H1 (cell line): ENCODE measurements at places on chromosomes 11 and 22.

DNA sequence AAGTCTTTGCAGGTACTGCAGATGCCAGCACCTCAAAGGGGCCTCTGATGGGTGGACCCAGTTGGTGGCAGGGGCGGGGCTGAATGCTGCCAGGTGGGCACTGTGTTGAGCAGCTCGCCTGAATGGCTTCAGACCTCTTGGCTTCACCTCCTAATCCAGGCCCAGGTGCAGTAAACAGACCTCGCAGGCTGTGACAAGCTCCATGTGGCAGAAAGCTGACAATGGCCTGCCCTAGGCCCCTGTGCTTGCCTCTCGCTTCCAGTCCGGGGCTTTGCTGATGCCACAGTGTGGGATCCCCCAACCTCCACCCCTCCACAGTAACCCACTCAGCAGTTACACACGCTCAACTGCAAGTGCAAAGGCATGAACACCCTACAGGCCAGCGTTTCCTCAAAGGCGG, 9.4 kb downstream of the IGLL1 start:
- DNase-seq, result no peak

GRCh38 chr11:88202498-88202897, 27.3 kb upstream of the RAB38 start:
- DNase-seq, result no peak

DNA sequence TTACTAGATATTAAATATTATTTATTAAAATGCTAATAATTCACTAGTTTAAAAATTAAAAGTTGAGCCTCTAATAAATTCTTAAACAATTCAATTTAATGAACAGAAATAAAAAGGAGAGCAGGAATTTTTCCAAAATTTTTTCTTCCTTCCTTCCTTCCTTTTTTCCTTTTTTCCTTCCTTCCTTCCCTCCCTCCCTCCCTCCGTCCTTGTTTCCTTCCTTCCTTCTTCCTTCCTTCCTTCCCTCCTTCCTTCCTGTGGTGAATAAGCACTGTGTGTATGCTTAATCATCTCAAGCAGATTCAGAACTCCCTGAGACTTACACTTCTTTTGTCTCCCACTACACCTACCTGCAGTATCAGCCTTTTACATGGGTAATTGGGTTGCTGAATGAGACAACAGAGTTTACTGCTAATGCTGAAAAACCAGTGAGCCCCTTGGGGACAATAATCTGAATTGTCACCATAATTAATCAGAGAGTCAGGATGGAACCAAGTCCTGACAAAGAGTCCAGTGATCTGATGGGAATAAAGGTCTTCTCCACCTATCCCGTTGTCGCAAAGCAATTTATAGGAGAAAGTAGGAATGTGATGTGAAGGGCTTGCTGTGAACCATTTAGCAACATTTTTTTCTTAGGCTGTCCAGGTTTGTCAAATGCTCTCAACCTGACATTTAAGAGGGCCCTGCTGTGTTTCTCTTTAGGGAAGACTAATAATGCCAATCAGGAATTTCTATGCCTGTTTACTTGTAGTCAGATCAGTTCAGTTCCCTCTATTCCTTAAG, 58.1 kb upstream of the CEP295 start:
- DNase-seq, result no peak

- no peak for DNase-seq
Observed at GRCh38 chr22:43109921-43110443, 568 bp upstream of the BIK start.

DNA sequence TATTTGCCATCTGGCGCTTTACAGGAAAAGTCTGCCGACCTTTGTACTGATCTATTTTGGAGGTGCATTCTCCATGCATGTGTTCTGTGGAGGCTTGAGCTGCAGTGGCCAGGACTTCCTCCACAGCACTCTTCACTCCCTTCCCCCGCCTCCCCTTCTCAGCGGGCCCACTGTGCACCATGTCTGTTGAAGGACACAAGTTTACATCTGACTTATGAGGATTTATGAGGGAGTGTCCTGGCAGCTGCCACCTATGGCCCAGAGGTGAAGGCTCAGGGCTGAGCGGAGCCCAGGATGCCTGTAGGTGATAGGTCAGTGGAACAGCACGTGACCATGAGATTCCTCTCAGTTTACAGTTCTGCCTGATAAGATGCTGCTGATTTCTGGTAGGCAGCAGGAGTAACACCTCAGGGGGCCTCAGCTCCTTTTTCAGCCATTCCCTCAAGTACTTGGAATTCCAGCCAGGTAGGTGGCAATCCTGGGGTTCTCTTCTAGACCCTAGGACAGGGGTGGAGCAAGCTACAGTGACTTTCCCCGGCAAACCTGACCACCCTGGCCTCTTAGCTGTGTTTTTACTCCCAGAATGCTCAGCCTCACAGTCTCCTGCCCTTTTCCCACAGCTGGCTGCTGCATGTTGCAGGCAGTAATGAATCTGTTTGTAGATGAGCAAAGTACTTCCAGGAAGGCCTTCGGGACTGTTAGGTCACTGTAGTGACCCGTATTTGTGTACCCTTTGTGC, 59.9 kb downstream of the PPFIBP2 start:
- DNase-seq, result no peak

DNA sequence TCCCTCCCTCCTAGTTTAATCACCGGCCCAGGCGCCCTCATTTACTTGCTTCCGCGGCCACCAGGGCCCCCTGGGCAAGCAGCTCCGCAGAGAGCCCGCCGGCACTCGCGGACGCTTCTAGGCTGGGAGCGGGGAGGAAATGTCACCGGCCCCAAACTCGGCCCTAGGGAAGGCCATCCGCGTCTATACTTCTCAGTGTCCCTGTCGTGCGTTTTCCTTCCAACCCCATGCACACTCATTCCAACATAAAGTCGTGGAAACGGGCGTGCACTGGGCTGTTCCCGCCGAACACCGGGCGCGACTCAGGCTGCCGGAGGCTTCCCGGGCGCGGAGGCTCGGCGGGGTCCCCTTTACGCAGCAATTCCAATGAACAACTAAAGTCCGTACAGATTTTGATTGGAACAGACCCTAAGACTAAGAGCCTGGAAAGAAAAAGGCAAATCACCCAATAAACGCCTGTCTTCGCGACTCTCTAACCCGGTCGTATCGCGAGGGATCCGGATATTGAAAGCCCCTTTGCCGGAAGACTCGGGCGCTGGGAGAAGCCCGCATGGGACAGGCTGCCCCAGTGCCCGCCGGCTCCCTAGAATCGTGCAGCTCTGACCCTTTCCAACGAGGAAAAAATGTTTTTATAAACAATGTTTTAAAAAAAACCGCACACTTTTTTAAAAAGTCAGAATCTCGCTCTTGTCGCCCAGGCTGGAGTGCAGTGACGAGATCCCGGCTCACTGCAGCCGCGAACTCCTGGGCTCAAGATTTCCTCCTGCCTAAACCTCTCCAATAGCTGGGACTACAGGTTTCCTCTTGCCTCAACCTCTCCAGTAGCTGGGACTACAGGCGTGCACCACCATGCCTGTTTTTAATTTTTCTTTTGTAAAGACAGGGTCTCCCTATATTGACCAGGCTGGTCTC, 1.3 kb upstream of the BARX2 start:
- no peak for DNase-seq

DNA sequence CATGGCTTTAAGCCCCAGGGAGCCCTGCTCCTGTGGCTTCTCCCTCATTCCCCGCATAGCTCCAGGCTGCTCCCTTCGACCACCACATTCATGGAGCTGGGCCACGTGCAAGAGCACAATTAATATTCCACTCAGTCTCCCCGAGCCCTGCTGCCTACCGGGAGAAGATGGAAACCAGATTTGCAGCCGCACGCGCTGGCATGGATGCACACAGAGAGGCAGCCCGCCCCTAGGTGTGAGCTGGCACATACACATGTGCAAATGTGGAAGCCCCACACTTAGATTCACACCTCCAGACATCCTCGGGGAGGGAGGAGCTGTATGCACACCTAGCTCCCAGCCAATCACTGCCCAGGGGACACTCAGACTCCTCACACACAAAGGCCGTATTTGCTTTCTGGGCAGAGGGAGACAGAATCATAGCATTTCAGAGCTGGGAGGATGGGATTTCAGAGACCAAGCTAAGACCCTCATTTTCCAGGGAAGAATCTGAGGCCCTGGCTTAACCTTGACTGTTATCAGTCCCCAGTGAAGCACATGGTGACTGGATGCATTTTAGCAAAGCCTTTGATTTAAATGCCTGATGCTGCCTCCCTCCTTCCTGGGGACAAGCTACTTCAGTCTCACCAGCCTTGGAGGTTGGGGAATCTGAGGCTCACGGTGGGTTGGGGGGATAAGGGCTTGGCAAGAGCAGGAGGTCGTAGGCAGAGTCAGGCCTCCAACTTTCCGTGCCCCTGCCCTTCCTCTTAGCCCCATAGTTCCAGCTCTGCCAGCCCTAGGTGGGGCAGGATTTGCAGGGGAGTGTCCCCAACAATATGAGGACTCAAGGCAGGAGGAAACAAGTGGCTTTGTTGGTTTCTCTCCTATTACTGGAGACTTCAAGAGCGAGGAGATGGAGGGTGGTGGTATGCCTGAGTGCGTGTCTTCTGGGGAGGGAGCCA, 5.3 kb upstream of the CREB3L1 start:
- DNase-seq, result no peak

DNA sequence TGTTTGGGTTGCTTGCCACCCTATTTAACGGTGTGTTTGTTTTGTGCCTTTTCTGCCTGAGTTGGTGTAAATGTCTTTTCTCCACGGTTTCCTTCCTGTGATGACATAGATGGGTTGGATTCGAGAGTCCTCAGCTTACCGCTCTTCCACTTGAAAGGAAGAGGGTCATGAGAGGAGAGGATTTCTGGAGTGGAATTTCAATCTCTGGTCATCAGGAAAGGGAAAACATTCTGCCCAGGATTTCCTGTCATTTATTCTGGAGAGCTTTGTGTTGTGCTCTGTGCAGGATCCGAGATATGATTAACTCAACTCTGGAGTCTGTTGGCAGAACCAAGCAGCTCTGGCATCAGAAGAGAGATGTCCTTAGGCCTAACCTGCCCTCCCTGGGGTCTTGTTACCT, 605.2 kb downstream of the NTM start:
- DNase-seq, result no peak

GRCh38 chr11:77446911-77447629, 26.8 kb downstream of the PAK1 start:
- DNase-seq, result no peak

DNA sequence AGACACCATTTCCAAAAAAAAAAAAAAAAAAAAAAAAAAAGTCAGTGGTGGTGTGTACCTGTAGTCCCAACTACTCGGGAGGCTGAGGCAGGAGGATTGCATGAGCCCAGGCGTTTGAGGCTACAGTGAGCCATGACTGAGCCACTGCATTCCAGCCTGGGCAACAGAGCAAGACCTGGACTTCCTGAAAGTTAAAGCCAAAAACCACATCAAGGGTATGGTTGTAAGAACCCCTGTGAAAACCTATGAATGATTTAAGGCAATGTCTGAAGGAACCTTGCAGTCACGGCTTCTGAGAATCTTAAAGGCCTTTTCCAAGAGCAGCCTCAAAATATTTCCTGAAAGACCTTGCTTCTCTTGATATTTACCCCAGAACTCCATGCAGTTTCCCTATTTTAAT, 30.5 kb upstream of the MSANTD2 start:
- DNase-seq, result no peak

GRCh38 chr11:11215944-11216343, 137.1 kb downstream of the CSNK2A3 start:
- DNase-seq, result no peak

DNA sequence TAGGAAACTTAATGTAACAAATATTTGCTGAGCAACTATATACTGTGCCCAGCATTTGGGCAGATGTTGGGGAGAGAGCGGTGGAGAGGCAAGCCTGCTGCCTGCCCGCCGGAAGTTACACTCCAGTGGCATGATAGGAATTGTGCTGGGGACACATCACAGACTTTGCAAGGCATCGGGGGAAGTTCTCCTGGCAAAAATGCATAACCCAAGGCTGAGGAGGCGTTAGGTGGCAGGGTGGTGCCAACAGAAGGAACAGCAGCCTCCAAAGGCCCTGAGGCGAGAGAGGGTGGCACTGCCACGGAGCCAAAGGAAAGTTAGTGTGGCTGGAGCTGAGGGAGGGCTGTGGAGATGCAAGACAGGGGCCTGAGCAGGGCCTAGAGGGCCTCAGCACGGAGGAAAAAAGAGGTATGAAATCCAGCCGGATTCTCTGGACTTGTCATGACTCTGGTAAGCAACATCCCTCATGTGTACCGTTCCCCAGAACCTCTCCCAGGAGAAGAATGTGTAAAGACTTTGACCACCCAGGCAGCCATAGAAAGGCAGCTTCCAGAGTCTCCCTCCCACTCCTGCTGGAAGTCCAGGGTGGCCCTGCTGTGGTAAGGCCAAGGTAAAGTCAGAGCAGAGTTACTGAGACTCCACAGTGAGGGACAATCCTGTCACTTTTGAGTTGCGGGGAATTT, 76.1 kb upstream of the RAB1B start:
- DNase-seq, result no peak

DNA sequence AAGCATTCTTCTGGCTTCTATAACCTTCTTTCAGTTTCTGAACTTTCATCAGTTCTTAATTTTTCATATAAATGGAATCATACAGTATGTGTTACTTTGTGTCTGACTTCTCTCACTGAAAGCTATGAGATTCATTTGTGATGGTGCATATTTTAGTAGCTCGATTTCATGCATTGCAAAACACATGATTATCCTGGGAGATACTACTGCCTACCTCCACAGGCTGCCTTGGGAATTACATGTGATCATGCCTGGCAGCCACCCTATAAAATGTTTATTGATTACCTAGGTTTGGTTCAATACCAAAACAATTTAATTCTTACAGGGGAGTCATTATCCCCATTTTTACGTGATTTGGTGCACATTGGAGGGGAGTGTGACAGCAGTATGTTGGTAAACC, 34.1 kb upstream of the PAK1 start:
- DNase-seq, result no peak

- no peak for DNase-seq
Observed at GRCh38 chr11:120144501-120144900, 6.6 kb upstream of the TRIM29 start.

DNA sequence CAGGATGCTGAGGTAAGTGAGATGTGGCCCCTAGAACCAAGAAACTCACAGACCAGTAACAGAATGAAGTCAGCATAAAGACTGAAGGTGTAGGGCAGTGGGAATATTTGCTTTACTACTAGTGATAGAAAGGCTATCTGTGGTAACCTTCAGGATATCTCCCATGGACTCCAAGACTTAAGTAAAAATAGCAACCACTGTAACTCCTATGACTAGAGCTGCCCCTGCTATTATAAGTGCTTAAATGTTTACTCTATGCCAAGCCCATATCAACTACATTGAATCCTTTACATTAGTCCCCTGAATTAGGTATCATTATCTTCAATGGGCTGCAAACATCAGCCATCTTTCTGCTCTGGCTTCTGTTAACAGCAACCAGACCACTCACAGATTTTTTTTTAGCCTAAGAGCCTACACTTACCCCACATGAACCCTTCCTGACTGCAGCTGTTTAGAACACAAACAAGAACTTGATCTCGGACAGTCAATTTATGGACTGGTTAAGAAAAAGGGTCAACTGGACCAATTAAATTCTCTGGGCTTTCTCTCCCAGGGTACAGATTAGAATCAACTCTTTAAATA, 335.1 kb upstream of the API5 start:
- no peak for DNase-seq

GRCh38 chr11:69443138-69443967, 38.1 kb upstream of the LINC01488 start:
- peak; percentile 70 for DNase-seq

GRCh38 chr11:104968856-104969776, 742 bp upstream of the CASP4 start:
- DNase-seq, result peak; percentile 21

GRCh38 chr11:134541951-134542350, 129.9 kb upstream of the B3GAT1 start:
- no peak for DNase-seq
